ENCODE measurements at places on chromosomes 12 and 14.

DNA sequence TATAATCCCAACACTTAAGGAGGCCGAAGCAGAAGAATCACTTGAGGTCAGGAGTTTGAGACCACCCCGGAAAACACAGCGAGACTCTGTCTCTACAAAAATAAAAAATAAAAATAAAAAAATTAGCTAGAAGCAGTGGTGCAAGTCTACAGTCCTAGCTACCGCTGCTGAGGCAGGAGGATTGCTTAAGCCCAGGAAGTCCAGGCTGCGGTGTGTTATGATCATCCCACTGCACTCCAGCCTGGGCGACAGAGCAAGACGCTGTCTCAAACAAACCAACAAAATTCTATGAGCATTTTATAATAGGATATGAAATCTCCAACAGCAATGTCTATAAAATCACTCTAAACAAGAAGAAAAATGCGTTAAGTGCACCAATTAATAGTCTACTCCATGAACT, 75.3 kb downstream of the PPP1R12A start:
- no peak for DNase-seq

GRCh38 chr12:48758186-48758585, 30.7 kb downstream of the ADCY6 start:
- no peak for DNase-seq

- no peak for DNase-seq
Observed at GRCh38 chr12:51726931-51727330, 121.6 kb downstream of the FIGNL2 start.

GRCh38 chr12:115233891-115234543, 550.0 kb upstream of the TBX3 start:
- no peak for DNase-seq

- no peak for DNase-seq
Observed at GRCh38 chr12:98294051-98294805, 221.2 kb upstream of the TMPO start.

Measured in SIG-M5 (cell line).